ENCODE measurements at places on chromosomes 2 and 18.

DNA sequence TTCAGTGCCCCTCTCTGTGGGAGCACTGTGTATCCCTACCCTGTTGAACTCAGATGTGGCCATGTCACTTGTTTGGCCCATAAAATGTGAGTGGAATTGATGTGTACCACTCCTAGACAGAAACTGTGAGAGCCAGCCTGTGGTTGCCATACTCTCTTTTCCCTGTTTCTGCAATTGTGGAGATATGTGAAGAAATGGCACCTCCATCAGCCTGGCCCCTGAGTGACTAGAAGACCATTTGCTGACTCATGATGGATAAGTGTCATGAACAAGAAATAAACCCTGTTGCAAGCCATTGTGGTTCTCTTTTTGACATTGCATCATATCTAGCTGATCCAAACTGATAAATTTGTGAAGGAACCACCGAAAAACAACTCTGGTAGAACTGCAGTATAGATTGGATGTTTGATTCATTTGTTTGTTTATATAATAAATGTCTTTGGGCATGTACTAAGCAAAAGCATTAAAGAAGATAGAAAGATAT is 214.5 kb upstream of the FBXO11 start:
- no peak for DNase-seq

DNA sequence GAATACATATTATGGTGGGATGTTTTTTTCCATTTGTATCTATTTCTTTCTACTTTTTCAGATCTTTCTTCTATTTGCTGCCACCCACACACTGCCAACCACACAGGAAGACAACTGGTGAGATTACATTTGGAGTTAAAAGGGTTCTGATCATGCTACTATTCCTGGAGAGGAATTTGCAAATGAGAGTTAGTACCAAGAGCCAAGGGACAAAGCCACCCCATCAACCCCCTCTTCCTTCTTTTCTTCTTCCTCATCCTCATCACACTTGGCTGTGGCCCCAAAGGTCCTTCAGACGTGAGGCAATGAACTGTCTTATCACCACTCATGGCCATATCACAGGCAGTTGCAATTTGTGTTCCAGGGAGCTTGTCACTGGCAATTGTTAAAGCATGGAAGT is 215.6 kb upstream of the SLC14A2 start:
- DNase-seq, result no peak

- no peak for DNase-seq
Measured at GRCh38 chr2:136238286-136239078, 120.5 kb upstream of the CXCR4 start.

DNA sequence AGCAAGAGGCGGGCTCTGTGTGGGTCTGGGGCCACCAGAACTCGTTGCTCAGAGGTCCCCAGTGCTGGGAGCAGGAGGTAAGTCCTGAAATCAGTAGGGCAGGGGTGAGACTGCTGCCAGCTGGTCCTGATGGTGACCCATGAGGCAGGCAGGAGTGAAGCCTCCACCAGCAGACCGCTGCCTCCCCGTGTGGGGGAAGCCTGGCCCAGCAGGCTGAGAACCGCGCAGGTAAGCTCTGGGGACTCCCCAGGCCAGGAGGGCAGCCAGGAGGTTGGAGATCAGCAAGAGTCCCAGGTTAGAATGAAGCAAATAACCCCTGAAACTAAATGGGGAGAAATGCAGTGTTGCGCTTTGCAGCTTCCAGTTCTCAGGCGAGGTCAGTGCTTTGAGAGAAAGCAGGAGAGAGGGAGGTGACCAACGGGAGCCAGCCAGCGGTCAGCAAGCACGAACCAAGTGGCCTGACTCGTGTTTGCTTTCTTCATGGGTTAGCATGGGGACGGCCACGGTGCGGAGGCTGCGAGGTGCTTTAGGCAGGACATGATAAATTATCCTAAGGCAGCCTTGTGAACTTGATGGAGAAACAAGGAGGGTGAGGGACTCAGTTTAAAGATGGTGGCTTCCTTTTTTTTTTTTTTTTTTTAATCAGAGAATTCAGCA is 26.2 kb downstream of the INHBB start:
- DNase-seq, result no peak

DNA sequence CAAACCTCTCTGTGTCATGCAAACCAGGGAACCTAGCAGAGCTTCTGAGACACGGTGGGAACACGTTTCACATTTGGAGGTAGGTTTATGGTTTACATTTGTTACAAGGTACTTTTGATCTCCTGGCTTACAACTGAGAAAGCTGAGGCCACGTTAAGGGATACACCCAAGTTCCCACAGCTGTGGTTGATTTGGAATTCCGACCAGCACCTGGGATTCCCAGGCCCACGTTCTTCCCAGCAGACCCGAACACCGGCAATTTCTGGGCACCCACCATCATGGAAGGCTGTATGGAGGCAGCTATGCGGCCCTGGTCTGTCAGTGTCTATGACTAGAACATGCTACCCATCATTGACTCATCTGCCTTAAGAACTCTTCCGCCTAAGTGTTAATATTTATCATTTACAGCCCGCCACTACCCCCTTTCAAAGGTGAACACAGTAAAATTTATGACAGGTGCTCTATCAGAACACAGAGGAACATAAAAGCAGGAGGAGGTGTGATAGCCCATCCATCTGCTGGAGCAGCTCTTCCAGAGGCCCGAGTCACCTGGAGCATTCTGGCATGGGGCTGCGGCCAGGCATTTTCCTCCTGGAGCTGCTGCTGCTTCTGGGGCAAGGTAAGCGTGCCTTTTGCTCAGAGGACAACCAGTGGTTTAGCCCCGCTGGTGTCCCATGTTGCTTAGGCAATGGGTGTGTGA is at the start of gene PLB1:
Gene PLB1, plus strand, starts transcription at position 510 of the 700 bp plus-strand sequence. Its CDS starts 55 bp downstream, at position 565.
- no peak for DNase-seq

GRCh38 chr2:236061899-236062298 is 106.3 kb downstream of the GBX2 start:
- DNase-seq, result no peak

GRCh38 chr2:101307950-101308431 is 510 bp downstream of the RNF149 start:
- DNase-seq, result no peak
